ENCODE measurements at places on chromosomes 1 and 21.

GRCh38 chr1:175089136-175089718 lies 21.6 kb downstream of the TNN start:
- peak; percentile 24 for DNase-seq

DNA sequence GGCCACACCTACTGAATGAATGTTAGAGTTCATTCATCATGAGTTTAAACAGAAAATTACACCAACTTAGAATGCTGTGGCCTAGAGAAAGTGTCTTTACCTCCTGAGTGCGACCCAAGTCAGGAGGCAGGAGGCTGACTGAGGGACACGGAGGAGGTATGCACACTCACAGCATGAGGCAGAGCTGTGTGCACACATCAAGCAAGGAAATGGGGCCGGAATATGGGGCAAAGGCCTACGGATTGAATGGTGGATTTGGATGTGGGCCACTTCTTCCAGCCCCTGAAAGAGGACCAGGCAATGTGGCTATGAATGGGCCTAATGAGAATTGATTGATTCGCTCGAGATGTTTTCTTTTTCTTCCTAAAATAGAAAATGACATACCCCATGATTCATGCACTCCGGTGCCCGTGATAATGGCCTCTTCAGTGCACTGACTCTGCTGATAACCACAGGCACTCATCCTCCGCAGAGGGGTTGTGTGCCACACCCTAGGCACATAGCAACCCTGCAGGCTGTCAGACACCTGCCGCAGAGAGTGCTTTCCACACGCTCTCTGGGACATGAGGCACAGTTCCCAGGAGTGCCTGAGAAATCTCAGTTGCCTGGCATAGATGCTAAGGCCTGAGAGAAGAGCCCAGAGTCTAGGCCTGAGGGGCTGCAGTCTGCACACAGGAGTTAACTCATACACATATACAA lies 155.5 kb downstream of the GLUL start:
- no peak for DNase-seq

GRCh38 chr1:222892137-222892769 lies 77.4 kb downstream of the DISP1 start:
- DNase-seq, result no peak

GRCh38 chr1:112515311-112516009 lies 6.7 kb downstream of the WNT2B start:
- peak; percentile 58 for DNase-seq

- no peak for DNase-seq
Measured at GRCh38 chr1:155976913-155977689, 1.2 kb downstream of the ARHGEF2 start.

GRCh38 chr1:30329263-30329753 lies 394.1 kb downstream of the MATN1 start:
- DNase-seq, result no peak

DNA sequence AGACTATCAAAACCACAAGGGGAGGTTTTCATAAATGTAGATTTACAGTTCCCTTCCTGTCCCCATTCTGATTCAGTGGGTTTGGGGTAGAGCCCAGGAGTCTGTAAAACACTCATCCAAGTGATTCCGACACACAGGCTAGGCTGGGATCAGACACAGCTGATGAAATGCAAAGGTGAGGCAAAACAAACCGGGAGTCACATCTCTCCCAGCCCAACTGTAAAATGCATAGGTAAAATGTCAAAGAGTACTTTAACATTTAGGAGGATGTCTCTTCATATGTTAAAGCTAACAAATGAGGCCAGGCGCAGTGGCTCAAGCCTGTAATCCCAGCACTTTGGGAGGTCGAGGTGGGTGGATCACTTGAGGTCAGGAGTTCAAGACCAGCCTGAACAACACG lies 45.0 kb downstream of the ZNF281 start:
- DNase-seq, result no peak

DNA sequence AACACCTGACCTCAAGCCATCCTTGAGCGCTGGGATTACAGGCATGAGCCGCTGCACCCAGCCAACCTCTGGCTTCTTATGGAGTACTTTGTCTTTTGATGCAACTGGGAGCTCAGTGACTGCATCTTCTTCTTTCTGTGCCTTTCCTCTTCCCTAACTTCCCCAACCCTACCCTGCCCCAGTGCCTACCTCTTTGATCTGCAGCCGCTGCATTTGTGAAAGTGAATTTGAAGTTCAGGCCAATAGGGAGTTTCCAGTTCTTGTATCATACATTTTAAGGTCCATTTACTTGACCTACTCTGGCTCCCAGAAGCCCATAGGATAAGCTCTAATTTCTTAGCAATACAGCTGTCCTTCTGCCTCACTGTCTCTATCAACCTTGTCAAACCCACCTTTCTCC lies 52.2 kb downstream of the KCNC4 start:
- DNase-seq, result no peak

DNA sequence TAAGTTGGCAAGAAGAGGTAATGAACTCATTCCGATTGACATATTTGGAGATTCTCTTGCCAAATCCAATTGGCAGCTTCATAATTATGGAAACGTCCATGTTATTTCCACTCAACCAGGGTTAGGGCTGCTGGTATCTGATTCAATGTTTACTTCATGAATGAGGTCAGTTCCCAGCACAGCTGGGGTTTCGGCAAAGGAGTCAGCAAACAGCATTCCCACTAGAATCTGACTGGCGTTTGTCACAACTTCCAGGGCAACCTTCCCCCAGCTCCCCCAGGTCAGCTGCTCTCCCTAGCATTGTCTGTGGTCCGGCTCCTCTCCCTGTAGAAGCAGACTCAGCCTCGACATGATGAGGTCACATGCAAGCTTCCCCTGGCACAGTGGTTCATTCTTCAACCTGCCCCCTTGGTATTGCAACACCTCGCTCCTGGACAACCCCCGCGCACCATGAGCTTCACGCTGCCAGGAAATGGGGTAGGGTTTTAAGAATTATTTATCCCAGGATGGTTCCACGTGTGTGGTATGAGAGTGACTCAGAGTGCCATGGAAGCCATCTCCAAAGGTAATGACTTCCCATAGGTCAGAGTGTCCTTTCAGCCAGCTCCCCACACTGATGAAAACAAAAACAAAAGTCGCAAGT lies 100.7 kb upstream of the SLC25A33 start:
- no peak for DNase-seq

GRCh38 chr1:115648717-115649691 lies 7.2 kb downstream of the VANGL1 start:
- no peak for DNase-seq

DNA sequence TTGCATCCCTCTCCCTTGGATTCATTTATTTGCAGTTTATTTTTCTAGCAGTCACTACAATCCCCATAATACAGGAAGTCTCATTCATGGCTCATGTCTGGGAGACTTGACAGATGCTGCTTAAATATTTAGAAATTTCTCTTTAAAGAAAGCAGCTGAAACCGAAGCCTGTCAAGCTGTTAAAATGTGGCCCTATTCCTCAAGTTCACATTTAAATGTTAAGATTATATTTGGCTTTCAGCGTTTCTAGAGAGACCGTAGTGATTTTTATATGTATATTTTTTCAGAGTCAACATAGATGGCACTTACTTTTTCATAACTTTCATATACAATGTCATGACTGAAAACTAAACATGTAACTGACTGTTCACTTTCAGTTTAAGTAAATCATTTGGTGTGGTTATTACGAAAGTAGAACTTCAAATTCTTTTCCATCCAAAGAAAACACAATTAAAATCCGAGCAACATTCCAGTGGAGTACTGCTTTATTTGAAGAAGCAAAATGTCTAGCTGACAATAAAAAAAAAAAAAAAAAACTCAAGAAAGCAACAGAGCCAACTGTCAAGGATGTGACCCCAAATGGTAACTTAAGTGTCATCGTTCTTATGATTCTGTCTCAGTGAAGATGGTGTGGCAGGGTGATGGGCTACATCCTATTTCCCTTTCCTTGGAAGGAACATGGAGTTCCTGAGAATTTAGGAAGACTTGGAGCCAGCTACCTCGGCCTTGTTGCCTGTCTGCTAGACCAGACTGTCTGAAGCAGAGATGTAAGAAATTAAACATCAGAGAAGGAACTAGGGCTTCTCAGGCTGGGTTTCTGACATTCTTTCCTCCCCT lies 37.8 kb downstream of the MIS18A start:
- DNase-seq, result no peak

GRCh38 chr1:19315378-19316198 lies 3.5 kb downstream of the SLC66A1 start:
- DNase-seq, result no peak

- DNase-seq, result no peak
Measured at GRCh38 chr1:27342391-27342777, 562 bp downstream of the SYTL1 start.

DNA sequence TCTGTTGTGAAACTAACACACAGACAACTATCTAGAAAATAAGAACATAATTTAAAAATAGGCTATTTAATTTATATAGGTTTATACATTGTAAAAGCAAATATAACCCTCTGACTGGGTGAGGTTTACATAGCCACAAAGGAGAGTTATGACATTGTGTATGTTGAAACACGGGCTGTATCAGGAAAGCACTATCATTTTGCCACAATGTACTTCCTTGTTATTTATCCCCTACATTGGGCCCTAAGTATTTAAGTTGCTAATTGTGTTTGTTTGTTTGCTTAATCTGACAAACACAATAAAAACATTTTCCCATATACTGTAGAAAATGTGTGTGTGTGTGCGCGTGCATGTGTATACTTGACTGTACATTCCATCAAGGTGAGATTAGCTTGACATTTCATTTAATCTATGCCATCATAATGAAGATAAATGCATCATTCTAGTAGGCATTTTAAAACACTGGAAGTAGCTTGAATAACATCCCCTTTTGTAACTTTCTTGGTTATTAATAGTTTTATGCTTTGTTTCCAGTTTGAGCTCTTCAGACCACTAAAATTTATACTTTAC lies 72.1 kb downstream of the RGS13 start:
- DNase-seq, result no peak

DNA sequence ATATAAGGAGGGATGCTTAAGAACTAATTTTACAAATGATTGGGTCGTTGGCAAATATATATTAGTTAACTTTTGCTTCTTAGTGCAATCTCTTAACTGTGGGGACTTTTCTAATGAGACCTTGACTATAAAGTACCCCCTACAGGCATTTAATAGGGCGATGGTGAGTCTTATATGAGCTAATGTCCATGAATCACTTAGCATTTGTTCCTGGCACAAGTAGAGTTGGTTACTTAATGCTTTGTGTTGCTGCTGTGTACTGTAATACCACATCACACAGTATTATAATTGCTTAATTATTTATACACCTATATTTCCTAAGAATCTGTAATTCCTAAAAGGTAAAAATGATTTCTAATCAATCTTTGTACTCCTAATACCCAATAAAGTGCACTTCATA lies 25.3 kb upstream of the TMCO1 start:
- no peak for DNase-seq

GRCh38 chr1:110259770-110260169 lies 49.7 kb downstream of the KCNC4 start:
- no peak for DNase-seq

DNA sequence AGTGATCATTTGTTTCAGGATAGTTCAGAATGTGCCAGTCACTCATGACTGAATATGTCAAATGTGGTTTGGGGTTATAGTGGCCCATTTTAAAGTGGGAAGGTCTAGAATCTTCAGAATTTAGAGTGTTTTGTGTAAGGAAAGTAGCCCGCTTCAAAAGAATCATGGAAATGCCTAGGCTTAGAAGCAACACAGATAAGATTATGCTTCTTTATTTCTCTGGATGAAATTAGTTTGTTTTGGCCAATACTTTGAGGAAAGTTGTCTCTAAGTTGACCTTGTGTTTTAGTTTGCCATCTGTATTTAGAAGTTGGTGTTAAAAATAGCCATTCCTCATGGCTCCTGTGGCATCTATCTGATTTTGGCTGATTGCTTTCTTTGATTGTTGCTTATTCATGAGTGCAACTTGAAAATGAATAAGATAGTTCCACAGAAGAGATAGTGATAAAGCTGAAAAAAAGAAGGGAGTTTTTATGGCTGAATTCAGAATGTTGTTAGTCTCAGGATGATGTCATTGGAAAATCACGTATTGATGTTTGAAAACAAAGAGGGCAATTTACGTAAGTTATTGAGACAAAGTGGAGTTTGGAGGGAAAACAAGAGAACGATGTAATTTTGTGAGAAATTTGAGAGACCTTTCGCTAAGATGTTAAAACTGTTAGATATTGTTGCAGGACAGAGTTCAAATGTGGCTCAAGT lies 71.9 kb downstream of the PLA2G4A start:
- no peak for DNase-seq

- no peak for DNase-seq
Measured at GRCh38 chr1:114043054-114043453, 63.8 kb downstream of the OLFML3 start.

DNA sequence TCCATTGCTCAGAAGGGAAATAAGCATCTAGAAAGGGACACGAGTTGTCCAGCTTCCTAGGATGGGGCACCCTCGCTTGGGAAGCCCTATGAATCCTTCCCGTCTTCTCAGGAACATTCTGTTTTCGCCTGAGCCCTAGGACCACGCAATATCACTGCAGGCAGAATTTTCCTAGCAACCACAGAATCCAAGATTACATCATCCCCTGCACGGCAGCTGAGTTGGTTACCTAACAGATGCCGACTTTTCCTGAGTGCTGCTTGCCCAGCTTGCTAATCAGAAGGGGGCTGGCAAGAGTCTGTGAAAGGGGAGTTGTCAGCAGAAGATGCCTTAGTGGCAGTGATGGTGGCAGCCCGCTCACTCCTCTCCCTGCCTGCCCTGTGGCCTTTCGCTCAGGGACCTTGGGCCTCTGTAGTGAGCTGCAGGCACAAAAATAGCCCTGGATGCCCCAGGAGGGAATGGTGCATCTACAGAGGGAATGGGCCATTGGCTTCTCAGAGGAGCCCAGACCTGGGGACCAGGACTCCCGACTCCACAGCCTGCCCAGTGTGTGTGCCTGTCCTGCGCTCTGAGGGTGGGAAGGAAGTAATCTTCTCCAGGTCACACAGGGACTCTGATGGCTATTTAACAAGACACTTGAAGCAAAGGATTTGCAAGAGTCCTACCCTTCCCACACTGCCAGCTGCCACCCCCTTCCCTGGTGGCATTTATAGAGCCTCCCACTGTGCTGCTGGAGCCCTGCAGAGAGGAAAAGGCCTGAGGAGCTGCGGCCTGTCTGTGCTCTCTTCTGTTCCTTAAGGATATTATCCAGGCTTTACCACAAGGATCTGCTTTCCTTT lies 28.9 kb upstream of the CLSTN1 start:
- no peak for DNase-seq

DNA sequence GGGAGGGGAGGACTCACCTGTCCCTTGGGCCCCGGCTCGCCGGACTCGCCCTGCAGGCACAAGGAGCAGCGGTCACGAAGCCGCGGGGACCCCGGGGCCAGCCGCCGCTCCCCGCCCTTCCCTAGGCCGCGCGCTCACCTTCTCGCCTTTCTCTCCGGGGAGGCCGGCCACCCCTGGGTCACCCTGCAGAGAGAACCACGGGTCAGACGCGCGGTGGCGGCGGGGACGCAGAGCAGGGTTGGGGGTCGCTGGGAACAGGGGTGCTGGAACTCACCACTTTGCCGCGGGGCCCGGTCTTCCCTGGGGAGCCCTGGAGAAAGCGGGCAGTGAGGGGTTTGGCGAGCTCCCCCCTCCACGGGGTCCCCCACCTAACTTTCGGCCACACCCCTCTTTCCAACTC lies 13.3 kb downstream of the COL9A2 start:
- DNase-seq, result no peak
